ENCODE measurements at places on chromosomes 11 and 22. TPM values are rescaled to one million over a fixed set of nuclear protein-coding genes. Genes with fewer than 3 reads are reported as not detected.

The AIP gene
- 128 TPM for total RNA-seq

The MISFA gene
- total RNA-seq: 0.51 TPM

- no peaks in the 10 kb centered on the region for H3K36me3 ChIP-seq
- H3K27ac ChIP-seq: no peak overlapping the region
- no peak for DNase-seq
- no peak overlapping the region for H3K4me3 ChIP-seq
- H3K4me1 ChIP-seq: no peaks in the 10 kb centered on the region
Observed at GRCh38 chr11:116543911-116544475, 228.8 kb downstream of the BUD13 start.

DNA sequence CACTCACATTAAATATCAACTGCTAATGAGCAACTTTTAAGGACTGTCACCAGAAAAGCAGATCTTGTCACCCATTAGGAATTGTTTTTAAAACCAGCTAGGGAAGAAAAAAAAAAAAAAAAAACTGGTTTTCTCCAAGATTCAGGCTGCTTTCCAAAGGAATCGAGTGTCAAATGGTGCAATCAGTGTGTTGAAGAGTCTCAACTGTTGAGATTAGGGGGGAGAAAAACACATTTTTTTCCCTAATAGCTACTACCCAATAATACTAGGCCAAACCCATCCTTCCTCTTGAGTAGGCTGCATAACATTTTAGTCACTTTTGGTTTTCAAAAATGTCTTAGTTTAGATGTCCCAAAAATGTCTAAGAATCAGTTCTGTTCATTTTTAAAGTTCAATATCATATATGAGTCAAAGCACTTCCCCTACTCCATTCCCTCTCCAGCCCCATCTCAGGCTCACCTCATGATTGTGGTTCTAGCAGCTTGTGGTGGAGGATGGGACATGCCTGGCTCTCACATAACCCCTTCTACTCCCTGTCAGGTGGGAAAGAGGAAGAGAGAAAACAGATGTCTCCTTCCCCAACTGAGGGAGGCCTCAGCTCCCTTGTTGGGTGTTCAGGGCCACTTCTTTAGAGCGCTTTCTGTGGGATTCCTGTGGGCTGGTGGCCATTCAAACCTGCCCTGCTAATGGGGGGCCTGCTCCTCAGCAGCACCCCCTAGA is 193.6 kb downstream of the CWF19L2 start:
- no peaks in the 10 kb centered on the region for H3K36me3 ChIP-seq
- H3K4me3 ChIP-seq: no peak overlapping the region
- DNase-seq: no peak
- no peaks in the 10 kb centered on the region for H3K4me1 ChIP-seq
- no peaks in the 10 kb centered on the region for H3K27me3 ChIP-seq
- H3K27ac ChIP-seq: no peak overlapping the region

The CYB5R2 gene
- total RNA-seq: 17.2 TPM

DNA sequence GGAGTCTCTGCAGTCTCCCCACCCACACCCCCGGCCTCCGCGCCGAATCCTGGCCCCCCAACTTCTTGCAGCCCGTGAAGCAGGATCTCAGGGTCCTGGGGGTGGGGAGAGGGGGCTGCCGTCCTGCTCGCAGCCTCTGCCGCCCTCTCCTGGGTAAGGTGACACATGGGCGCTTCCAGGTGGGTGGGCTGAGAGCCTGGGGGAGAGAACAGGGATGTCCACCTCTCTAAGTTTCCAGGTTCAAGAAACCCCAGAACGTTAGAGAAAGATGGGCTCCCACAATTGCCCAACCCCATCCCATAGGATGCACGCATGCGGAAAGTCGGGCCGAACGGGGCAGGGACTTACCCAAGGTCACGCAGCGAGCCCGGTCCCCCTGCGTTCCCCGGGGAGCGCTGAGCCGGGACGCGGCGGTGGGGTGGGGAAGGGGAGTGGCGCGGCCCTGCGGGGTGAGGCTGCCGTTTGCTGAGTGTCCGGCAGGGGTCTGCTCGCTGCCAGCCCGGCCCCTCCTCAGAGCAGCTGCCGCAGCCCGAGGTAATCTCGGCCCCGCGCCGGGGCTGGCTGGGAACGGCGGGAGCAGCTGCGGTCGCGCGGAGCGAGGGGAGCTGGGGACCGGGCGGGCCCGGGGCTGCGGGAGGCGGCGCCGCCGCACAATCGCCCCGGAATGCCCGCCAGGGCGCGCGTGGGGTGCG is 705 bp upstream of the CAPN1 start:
- H3K27ac ChIP-seq: peak overlapping the region; percentile 43
- H3K27me3 ChIP-seq: no peaks in the 10 kb centered on the region
- H3K4me1 ChIP-seq: peaks cover 5% of the 10 kb centered on the region
- peaks cover 11% of the 10 kb centered on the region for H3K36me3 ChIP-seq
- peak overlapping the region; percentile 83 for H3K4me3 ChIP-seq

DNA sequence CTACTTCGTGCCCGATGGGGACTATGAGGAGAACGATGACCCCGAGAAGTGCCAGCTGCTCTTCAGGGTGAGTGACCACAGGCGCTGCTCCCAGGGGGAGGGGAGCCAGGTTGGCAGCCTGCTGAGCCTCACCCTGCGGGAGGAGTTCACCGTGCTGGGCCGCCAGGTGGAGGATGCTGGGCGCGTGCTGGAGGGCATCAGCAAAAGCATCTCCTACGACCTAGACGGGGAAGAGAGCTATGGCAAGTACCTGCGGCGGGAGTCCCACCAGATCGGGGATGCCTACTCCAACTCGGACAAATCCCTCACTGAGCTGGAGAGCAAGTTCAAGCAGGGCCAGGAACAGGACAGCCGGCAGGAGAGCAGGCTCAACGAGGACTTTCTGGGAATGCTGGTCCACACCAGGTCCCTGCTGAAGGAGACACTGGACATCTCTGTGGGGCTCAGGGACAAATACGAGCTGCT is 751 bp downstream of the FIBIN start:
- DNase-seq: no peak
- H3K4me3 ChIP-seq: peak overlapping the region; percentile 64
- no peaks in the 10 kb centered on the region for H3K36me3 ChIP-seq
- no peak overlapping the region for H3K27ac ChIP-seq
- H3K27me3 ChIP-seq: no peaks in the 10 kb centered on the region

GRCh38 chr22:45608763-45609180 is 62.9 kb upstream of the ATXN10 start:
- H3K4me3 ChIP-seq: no peak overlapping the region
- no peak overlapping the region for H3K27ac ChIP-seq
- no peaks in the 10 kb centered on the region for H3K4me1 ChIP-seq
- no peaks in the 10 kb centered on the region for H3K36me3 ChIP-seq

DNA sequence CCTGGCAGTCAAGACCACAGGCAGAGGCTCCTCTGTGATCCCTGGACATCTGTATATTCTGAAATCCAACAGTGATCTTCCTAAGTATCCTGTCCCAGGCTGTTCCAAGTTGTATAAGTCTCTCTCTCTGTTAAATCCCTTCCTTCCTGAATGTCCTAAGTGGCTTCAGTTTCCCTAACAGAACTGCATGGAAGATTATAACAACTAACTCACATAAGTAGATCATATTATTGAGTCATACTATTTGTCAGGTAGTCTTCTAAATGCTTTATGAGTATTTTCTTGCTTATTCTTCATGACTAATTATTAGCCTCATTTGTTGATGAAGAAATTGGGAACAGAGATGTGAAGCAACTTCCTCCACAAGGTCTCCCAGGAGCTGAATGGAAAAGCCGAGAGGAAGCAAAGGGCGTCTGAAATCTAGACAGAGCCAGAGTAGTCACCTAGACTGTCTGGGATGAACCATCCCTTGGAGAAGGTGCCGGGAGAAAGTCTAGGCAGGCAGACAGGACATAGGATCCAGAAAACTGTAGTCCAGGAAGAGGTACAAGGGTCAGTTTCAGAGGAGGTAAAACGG is 93.2 kb upstream of the FAT3 start:
- no peak overlapping the region for H3K27ac ChIP-seq
- H3K4me3 ChIP-seq: no peak overlapping the region
- no peaks in the 10 kb centered on the region for H3K27me3 ChIP-seq
- DNase-seq: no peak
- H3K36me3 ChIP-seq: no peaks in the 10 kb centered on the region

DNA sequence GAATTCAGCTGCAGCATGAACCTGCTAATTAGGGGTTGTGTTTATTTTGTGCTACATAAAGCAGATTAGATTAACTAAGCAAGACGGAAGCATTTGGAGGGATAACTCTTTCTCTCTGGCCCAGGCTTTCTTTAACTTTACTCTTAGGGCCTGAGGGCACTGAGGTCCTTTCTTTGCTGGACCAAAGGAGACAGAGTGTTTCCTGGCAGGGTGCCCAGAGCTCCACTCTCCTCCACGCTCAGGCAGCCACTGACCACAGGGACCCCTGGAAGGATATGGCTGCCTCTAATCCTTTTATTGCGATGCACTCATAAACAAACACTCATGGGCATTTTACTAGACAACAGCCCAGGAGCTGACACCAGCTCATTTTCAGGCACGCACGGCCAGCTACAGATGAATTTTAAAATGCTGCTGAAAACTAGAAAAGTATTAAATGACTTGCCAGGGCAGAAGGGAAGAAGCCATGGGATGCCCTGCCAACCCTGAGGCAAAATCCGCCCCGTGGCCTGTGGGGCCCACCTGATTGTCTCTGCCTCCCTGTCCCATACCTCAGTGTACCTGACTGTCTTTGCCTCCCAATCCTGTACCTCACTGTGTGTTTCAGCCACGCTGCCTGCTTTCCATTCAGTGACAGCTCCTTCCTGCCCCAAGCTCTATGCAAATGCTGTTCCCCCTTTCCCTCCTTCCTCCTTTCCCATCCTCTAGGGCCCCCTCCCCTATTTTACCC is 192.6 kb upstream of the NAV2 start:
- no peak overlapping the region for H3K27ac ChIP-seq
- H3K27me3 ChIP-seq: peaks cover 9% of the 10 kb centered on the region

DNA sequence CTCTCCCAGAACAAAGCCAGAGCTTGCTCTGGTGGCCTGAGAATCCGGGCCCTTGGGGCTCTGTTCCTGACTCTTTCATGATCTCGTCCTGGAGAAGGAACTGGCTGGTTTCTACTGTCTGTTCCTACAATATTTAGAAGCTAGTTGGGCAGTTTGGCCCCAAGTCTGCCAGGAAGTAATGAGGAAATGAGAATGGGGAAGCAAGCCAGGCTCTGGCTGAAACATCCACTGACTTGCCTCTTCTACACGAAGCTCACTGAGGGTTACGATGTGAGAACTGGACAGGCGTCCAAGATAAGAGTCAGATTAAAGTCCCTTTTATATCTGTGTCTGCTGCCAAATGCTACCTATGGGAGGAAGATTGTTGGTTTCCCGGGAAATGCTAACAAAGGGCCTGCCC is 110.0 kb upstream of the KIRREL3 start:
- H3K27ac ChIP-seq: no peak overlapping the region
- H3K4me3 ChIP-seq: no peak overlapping the region
- H3K36me3 ChIP-seq: no peaks in the 10 kb centered on the region
- DNase-seq: no peak

DNA sequence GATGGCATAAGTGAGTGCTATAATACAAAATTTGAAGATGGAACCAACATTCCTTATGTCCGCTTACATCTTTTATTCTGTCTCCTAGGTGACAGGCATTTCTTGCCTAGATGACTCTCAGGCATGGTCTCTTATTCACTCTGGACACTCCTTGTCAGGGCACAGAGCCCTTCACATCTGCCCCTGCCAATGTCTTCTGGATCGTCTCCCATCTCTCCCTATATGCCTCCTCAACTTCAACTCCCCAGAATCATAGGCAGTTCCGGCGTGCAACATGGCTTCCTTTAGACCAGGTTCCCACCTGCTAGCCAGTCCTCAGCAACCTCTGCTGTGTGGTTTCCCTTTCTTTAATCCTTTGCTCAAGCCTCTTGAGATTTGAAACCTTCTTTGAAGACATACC is 300.9 kb downstream of the TENM4 start:
- no peaks in the 10 kb centered on the region for H3K27me3 ChIP-seq
- H3K4me3 ChIP-seq: no peak overlapping the region
- no peaks in the 10 kb centered on the region for H3K36me3 ChIP-seq

GRCh38 chr11:55658031-55658573 is 3.9 kb upstream of the OR4C6 start:
- no peak overlapping the region for H3K27ac ChIP-seq
- H3K27me3 ChIP-seq: no peaks in the 10 kb centered on the region
- no peaks in the 10 kb centered on the region for H3K4me1 ChIP-seq

- no peaks in the 10 kb centered on the region for H3K36me3 ChIP-seq
- no peak overlapping the region for H3K4me3 ChIP-seq
- H3K27ac ChIP-seq: no peak overlapping the region
- no peaks in the 10 kb centered on the region for H3K4me1 ChIP-seq
Observed at GRCh38 chr11:113461639-113462038, 13.6 kb downstream of the DRD2 start.

GRCh38 chr11:134443246-134443645 is 31.2 kb upstream of the B3GAT1 start:
- H3K27me3 ChIP-seq: no peaks in the 10 kb centered on the region
- DNase-seq: no peak
- H3K4me3 ChIP-seq: no peak overlapping the region
- H3K4me1 ChIP-seq: no peaks in the 10 kb centered on the region

DNA sequence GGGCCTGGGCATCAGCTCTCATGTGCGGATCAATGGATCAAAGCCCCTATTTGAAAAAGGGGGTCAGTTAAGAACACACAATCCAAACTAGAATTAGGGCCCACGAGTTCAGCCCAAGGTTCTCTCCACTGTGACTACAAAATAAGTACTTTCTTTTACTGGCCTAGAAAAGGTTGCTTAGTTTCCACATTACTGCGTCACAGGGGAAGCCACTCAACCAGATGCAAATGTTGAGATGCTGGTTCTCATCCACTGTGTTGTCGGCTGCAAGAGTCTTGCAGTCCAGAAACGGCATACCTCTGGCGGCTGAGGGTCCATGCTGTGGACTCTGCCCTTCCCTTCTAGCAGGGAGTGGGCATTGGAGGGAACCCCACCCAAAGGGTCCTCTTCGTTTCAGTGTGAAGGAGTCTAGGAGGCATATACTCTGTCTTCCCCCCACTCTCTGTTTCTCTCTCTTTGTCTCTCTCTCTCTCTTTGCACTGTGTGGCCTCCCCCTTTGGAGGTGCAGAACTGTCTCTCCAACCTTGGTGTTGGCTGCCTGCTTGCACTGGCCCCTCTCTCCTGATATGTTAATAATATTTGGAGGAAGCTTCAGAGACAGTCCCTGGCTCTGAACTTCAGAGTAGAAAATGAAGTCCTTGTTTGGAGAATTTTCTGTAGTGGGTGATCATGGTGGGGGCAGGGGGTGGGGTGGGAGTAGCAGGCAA is 99.0 kb upstream of the NNMT start:
- no peaks in the 10 kb centered on the region for H3K27me3 ChIP-seq
- no peak for DNase-seq
- peaks cover 3% of the 10 kb centered on the region for H3K4me1 ChIP-seq
- H3K27ac ChIP-seq: no peak overlapping the region
- no peak overlapping the region for H3K4me3 ChIP-seq

Measured in fibroblast of lung (primary cell).